ENCODE measurements at places on chromosomes 3 and 15. TPM values are rescaled to one million over a fixed set of nuclear protein-coding genes. Genes with fewer than 3 reads are reported as not detected.

GOLGA6L25 gene
- not detected for total RNA-seq

ARHGAP31 gene
- 4.7 TPM for total RNA-seq

GPR15 gene
- not detected for total RNA-seq

IQCF5 gene
- not detected for total RNA-seq

DAPK2 gene
- total RNA-seq = 1.5 TPM

Measured in A172 (cell line).